ENCODE measurements at places on chromosomes 6 and 20.

DNA sequence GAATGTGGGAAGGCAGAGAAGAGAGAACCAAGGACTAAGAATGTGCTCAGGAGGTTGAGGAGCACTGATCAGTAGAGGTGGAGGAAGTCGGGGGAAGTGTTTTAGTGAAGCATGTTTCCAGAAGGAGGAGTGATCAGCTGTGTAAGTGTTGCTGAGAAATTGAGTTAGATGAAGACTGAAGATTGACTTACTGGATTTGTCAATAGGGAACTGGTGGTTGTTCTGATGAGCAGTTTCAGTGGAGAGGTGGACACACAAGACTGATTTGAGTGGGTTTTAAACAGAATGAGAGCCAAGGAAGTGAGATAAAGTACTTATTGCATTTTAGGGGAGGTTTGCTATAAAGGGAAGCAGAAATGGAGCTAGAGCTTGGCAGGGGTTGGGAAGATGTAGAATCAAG, 182.6 kb downstream of the CDKAL1 start:
- DNase-seq = no peak

DNA sequence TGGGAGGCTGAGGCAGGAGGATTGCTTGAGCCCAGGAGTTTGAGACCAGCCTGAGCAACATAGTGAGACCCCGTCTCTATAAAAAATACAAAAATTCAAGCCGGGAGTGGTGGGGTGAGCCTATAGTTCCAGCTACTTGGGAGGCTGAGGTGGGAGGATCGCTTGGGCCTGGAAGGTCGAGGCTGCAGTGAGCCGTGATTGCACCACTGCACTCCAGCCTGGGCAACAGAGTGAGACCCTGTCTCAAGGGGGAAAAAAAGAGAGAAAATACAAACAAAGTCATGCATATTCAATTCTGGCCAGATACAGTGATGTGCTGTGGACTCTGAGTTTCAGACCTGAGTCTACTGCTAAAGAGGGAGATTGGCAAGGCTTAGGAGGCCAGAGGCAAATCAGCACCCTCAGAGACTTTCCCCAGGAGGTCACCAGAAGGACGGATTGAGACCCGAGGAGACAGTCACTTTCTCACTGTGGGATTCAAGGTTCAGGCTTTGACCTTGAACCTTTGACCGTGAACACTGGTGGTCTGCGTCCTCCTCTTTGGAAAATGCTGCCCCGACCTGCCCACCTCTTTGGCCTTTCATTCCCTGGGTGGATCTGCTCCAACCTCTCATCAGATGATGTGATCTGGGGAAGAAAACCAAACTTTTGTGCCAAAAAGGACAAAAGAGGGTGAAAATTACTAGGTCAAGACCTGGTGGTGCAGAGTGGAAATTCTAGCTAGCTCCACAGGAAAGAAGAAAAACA, 31.2 kb downstream of the TGM2 start:
- DNase-seq = no peak

DNA sequence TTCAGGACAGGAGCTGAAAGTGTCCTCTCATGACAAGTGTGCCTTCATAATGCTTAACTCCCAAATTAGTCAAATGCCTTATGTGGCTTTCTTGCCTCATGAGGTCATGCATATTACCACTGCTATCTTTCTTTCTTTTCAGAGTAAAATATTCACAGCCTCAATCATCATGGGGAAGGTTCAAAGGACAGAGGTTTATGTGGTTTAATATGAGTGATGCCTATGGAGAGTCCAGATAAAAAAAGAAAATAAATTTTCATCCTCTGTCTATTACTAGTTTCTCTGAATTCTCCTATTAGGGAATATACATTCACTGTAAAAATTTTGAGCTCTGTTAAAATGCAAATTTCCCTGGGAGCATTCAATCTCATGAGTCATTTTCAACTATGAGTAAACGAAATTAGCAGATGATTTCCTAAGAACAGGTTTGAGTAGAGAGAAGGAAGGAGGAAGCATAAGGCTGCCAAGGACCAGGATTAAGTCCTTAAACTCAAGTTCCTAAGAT, 396.9 kb upstream of the ADGRB3 start:
- DNase-seq = no peak

- DNase-seq = peak; percentile 44
These were observed 180.4 kb downstream of the ZNF217 start for GRCh38 chr20:53413186-53413631.

- DNase-seq = no peak
These were observed 8.7 kb upstream of the RPP40 start for GRCh38 chr6:5012519-5012918.

DNA sequence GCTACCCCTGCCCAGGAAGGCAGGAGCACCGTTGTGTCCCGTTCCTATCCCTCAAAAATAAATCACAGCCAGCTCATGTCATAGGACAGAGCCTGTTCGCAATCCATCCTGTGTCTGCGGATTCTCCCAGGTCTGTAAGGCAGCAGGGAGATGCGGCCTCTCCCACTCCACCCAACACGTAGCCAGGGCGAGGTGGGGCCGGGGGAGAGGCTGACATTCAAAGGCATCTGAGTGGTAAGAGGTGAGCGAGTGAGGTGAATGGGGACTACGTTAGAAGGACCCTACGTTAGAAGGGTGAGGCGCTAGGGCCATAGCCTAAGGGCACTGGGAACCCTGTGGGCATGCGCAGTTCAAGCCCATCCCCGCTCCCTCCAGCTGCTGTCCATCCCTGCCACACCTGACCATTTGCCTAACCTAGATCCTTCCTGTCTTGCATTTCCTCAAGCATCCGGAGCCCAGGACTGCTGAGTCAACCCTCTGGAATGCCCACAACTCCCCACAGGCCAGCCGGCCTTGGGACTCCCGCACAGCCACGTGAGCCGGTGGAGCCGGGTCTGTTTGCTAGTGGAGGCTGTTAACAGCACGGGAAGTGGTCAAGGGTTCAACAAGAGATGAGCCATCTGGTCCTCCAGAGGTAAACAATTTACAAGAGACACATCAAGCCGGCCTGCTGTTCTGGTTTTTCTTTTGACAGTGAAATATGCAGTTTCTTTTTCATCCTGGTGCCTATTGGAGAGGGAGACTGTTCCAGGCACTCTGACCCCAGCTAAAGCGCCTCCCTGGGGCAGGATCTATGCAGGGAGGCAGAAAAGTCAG, 45.9 kb downstream of the RIPOR3 start:
- DNase-seq = no peak

DNA sequence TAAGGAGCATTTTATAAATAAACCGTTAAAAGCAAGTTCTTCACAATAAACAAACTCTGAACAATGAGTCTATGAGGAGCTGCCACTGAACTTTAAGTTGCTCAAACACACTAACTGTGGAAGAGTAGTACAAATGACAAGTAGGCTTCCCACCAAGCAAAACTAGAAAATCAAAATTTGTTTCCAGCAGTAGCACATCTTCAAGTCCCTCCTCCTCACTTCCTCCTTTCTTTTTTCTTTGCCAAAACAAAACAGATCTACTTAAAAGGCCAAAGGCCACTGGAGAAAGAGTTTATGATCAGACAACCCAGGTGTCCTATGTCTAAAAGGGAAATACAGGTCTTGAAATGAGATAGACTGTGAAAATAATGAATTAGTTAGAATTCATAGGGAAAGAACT, 17.1 kb upstream of the FAM135A start:
- no peak for DNase-seq

DNA sequence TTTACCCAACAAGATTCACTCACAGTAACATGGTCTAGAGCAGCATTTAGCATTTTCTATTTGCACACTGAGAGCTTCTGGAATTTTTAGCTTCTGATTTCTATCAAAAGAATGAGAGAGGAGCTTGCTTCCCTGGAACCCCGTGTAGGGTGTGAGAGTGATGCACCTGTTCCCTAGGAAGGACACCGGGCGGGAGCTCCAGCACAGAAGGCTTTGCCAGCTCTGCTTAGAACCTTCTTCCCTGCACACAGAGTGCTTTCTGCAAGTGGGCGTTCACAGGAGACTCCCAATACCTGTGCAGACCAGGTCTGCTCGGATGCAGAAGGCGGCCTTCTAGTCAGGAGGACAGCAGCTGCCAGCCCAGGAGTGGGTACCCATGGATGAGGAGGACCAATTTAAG, 217.3 kb downstream of the TBXT start:
- DNase-seq = no peak

GRCh38 chr20:21106171-21107017, at the start of gene LINC00237:
Gene LINC00237, minus strand, starts transcription at chr20:21106358.
- DNase-seq = no peak

GRCh38 chr6:87908978-87909811, 138.4 kb upstream of the SPACA1 start:
- DNase-seq = no peak

GRCh38 chr20:63024573-63025392, 18.0 kb upstream of the BHLHE23 start:
- no peak for DNase-seq

DNA sequence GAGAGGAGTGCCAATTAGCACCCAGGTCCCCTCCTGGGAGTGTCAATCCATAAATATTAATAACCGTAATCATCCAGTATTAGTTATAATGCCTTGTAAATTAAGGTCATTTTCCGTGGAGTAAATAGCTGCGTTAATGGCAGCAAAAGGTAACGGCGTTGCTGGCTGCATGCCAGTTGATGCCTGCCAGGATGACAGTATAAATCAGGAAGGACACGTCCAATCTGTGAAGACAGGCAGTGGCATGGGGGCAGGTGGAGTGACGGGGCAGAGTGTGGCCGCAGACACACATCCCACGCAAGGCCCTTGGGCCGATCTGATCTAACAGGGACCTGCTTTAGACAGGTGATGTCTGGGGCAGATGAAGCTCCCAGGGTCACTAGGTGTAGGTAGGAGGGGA, 49.1 kb downstream of the KCNB1 start:
- no peak for DNase-seq

DNA sequence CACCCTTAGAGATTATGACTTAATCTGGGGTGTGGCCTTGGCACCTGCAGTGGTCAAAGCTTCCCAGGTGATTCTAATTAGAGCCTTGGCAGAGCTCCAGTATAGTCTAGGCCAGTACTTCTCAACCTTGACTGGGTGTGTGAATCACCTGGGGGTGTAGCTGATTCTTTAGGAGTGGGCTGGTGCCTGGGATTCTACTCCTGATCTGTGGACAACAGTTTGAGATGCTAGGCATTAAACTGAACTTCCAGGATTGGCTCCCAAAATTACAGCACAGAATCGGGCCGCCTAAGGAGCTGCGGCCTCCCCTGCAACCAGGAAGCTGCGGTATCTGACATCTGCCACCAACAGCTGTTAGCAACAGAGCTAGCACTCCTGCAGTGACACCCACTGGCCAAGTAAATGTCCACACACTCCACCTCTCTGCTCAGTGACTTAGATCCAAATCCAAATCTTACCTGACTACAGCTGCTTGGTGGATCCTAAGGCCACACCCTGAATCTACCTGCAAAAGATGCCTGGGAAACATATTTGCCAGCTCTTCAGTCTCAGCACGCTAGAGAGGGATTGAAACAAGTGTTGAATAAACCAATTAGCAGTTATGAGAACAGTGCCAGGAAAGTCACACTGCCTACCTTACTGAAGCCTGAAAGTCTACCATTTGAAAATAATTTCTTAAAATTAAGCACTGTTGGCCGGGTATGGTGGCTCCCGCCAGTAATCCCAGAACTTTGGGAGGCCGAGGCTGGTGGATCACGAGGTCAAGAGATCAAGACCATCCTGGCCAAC, 126.7 kb downstream of the UNC5CL start:
- no peak for DNase-seq

DNA sequence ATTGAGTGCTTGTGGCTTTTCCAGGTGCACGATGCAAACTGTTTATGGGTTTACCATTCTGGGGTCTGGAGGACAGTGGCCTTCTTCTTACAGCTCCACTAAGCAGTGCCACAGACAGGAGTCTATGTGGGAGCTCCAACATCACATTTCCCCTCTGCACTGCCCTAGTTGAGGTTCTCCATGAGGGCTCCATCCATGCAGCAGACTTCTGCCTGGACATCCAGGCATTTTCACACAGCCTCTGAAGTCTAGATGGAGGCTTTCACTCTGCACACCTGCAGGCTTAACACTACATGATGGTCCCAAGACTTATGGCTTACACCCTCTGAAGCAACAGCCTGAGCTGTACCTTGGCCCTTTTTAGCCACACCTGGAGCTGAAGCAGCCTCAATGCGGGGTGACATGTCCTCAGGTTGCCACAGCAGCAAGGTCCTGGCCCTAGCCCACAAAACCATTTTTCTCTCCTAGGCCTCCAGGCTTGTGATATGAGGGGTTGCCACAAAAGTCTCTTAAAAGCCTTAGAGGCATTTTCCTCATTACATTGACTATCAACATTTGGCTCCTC, 552.2 kb downstream of the TFAP2A start:
- DNase-seq = no peak

DNA sequence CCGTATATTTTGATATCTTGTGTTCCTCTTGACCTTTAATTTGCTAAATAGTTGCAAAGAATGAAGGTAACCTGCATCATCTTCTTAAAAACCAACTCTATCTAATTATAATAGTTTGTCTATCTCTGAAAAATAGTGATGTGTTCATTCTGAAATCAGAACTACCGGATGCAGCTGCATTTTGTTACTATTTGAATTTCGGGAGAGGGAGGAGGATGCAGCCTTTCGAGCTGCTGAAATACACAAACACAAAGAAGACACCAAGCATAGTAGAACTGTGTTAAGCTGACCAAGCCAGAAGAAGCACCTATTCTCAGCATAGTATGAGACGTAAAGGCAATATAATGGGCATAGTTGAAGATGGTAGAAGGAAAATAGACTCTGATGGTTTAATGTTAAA, 33.1 kb downstream of the PTPN1 start:
- no peak for DNase-seq

- no peak for DNase-seq
These were observed 43.0 kb downstream of the VEGFA start for GRCh38 chr6:43812850-43813578.

- no peak for DNase-seq
These were observed 241.6 kb downstream of the BTBD3 start for GRCh38 chr20:12159261-12159660.

DNA sequence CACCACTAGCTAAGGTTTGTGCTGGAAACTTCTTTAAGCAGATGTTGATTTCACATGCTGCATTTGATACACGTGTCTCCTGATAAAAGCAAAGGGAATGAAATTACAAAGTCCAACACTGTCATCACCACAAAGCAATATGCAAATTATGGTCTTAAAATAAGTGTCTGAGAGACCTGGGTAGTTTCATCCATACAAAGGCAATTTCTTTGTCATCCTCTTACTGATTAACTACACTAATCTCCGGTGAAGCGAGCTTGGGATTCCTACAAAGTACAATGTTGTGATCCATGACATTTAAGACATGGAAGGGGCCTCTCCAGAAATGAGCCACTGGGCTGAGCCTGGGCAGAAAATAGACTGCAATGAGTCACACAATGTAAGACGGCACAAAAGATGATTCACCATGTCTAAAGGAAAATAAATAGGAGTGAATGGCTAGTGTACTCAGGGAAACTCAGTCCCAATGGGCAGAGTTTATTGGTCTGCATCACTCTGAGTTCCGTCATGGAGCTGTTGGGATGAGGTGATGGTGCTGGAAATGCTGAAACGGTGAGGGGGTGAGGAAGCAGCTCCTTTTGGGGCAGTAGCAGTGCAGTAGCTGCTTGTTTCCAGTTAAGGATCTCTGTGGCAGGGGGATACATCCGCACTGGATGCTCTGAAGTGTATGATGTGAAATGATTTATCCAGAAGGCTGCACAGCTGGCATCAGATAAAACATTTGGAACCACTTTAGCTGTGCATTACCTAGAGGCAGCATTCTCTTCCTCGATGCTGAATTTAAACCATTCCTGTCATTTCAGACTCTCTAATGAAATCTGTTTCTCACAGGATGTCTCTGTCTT, 103.3 kb downstream of the IBTK start:
- DNase-seq = peak; percentile 61
